ENCODE measurements at places on chromosomes 3 and 15.

- no peak for DNase-seq
These were observed 220.0 kb upstream of the ARHGEF26 start for GRCh38 chr3:153901152-153901551.

GRCh38 chr3:119375106-119375505 is 80.9 kb downstream of the ARHGAP31 start:
- DNase-seq = no peak

- DNase-seq = no peak
These were observed 218.4 kb upstream of the SLCO3A1 start for GRCh38 chr15:91635080-91635479.

DNA sequence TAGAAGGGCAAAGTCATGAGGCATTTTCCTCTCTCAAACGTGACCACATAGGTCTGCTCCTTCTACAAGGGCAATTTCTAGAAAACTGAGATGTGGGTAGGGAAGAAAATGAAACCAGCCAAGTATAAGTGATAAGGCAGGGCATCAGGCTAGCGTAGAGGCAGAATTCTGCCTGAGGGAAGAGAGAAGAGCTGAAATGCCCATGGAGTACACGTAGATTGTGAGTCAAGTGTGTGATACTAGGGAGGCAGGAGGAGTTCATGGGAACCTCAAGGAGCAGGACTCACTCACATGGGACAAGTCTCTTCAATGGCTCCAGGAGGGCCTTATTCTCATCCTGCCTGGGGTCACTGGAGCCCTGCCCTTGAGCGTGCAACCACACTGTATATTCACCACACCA is 34.9 kb upstream of the PPP4R2 start:
- no peak for DNase-seq

DNA sequence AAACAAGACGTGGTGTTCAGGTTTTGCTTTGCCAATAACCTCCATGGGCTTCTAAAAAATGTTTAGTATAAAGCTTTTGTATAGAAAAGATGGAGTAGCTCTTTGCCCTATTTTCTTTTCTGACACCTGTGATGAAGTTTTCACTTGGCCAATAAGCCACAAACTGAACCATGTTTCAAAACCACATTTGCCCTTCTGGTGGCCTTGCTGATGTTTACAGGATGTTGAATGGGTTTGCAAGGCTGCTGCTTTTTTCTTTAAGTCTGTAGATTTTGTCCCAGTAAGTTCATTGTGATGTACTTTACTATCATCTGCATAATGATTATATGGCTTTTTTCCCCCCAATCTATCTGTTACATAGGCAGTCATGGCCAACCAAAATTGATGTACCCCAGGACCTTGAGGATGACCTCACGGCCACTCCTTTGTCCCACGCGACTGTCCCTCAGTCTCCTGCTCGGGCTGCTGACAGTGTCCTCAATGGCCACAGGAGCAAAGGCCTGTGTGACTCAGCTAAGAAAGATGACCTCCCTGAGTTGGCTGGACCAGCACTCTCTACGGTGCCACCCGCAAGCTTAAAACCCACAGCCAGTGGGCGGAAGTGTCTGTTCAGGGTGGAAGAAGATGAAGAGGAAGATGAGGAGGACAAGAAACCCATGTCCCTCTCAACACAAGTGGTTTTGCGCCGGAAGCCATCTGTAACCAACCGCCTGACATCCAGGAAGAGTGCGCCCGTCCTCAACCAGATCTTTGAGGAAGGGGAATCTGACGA is 60.8 kb downstream of the SNRK start:
- DNase-seq = no peak

DNA sequence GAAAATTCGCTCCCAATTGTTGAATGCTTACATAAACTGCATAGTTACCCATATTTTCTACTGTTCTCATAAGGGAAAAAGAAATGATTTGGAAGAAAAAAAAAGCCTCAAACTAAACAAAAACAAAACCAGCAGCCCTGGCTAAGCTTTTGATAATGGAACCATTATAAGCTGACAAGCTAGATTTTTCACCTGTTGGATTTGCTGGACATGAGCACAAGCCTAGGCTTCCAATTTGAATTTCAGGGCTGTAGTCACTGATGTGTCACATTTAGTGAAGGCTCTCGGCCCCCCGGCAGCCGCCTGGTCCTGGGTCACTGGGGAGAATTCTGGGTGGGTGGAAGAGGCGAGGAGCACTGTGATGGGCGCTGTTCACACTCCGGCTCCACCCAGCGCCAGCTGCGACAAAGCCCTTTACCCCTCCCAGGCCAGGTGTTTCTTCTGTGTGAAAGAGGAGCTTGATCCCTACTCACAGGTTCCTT is 4.6 kb downstream of the FBXL22 start:
- DNase-seq = no peak
